ENCODE measurements at places on chromosomes 3 and 15.

GRCh38 chr3:186502138-186502948 lies 41.8 kb downstream of the CRYGS start:
- DNase-seq, result no peak

DNA sequence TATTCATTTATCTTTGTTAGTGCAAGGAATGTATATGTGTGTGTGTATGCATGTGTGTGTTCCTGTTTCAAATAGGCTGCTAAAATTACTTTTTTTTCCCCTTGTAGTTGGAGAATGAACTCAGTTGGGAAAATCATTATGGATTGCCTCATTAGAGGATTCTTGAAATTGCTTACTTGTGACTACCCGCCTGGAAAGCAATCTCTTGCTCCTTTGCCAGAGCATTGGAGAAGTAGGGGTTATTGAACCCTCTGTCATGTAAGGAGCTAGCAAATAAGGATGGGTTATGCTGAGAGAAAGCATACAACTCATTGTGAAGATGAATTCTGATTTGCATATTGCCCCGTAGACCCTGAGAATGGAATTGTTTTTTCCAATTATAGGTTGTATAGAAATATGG lies 474.5 kb downstream of the CADM2 start:
- DNase-seq, result no peak

- DNase-seq, result no peak
These were observed 294.9 kb upstream of the SGO1 start for GRCh38 chr3:20480786-20481365.

- no peak for DNase-seq
These were observed 860.4 kb downstream of the ROBO1 start for GRCh38 chr3:78907367-78907766.

All from activated CD8-positive, alpha-beta memory T cell treated with anti-CD3 and anti-CD28 coated beads for 1 hour (primary cell).